ENCODE measurements at places on chromosomes 7 and 10. TPM values are rescaled to one million over a fixed set of nuclear protein-coding genes. Genes with fewer than 3 reads are reported as not detected.
A peak's percentile ranks its signal among the peaks of the same experiment; 100 is the strongest.

DNA sequence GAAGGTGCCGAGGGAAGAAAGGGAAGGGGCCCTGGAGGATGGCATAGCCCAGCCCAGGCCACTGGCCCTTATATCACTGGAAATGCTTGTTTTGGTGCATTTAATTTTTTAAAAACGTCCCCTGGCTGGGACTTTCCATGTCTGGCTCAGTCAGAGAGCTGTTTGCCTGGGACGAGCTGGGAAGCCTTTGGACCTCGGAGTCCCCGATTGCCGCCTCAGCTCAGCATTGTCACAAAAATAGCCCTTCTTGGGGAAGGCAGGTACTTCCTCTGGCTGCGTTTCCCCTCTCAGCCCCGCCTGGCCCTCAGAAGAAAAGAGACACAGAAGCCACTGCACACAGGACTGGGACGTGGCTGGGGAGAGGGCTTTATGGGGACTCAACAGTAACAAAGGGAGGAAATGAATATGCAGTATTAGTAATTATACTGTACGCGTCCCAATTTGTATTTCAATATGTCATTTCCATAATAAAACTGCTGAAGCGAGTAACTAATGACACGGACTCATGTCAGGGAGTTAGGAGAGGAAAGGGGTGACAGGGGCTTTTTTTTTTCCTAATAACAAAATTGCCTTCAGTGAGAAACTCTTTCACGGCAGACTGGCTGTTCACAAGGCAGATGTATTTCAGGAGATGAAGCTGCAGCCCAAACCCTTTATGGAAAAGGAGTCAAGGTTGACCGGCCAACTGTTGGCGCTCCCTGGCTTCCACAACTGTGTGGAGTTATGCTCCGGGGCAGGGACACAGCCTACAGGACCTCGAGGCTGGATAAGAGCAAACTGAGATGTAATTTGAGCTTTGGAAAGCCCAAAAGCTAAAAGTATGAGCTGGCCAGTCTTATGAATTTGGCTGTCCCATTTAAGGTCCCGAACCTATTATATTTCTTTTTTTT is 31.0 kb upstream of the MXI1 start:
- DNase-seq: no peak

DNA sequence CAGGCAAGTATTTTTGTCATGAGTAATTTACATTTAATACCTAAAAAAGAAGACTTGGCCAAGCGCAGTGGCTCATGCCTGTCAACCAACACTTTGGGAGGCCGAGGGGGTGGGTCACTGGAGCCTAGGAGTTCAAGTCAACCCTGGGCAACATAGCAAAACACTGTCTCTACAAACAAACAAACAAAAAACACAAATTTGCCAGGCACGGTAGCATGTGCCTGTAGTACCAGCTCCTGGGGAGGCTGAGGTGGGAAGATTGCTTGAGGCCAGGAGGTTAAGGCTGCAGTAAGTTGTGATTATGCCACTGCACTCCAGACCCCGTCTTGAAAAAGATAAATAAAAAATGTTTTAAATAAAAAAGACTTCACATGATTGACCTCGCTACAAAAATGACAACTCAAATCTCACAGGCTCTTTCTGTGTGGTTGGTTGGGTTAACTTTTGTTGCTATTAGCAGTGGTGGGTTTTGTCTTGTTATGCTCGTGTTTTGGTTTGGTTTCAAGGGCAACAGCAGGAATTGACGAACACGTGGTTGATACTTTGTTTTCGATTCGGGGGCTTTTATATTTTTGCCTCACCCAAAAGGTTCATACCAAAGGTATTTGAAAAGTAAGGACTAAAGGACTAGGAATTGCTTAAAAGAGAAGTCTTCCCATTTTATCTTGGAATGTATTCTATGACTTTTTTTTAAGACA is 227.2 kb upstream of the MKLN1 start:
- no peak for DNase-seq

GRCh38 chr10:78604286-78604685 is 464.5 kb upstream of the ZMIZ1 start:
- DNase-seq: no peak

- DNase-seq: no peak
These were observed 114.8 kb upstream of the ARID5B start for GRCh38 chr10:61786728-61787127.

DNA sequence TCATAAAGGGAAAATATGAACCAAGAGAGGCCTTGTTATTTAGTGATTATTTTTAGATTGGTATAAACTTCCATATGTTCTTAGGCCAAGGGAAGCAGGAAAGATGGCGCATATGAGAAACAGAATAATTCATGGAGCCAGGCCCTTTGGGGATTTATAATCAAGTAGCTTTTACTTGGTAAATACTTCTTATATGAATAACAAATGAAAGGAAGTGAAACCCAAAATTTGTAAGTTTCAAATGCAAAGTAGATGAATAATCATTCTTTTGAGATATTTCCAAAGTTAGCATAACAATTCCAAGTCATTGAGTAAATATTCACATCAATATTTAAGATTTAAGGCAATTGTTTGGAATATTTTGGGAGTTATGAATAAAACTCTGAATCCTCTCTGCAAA is 13.9 kb upstream of the OPTN start:
- DNase-seq: no peak

- DNase-seq: no peak
These were observed 167.2 kb downstream of the EBF3 start for GRCh38 chr10:129796710-129797420.

DNA sequence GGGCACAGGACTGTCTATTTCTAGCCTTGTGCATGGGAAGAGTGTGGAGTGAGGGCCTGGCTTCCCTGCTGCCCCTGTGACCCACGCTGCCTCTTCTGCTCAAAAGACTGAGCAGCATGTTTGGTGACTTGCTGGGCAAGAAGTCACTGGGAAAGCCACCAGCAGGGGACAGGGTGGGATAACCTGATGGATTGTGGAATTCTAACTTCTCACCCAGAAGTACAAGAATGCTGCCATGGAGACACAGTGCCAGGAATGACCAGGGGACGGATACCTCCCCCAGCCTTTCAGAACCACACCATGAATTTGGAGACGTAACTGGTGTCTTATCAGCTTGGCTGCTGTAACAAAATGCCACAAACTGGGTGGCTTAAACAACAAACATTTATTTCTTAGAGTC is 28.4 kb downstream of the GALNTL5 start:
- DNase-seq: no peak

DNA sequence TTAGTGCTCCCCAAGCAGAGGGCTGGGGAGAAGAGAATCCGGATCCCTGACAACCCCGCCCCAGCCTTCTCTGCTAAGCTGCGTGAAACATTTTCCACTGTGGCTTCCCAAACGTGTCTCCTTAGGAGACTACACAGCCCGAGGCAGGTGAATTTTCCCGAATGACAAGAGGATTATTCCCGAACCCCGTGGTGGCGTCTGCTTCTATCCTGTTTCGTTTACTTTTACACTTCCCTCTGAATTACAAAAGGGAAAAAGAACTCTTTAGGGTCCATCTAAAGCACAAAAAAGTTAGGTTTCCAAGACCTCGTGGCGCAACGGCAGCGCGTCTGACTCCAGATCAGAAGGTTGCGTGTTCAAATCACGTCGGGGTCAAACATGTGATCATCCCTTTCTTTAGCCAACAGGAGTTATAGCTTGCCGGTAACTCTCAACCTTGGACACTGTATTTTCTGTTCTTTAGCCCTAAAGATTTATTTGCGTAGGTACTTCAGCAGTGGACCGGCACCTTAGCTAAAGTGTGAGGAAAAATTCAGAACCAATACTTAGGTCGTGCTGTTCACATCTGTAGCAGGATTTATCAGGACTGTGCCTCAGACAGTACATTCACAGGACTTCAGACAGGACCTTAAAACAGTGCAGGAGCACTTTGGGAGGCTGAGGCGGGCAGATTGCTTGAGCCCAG is 3.2 kb upstream of the ZNF789 start:
- no peak for DNase-seq

DNA sequence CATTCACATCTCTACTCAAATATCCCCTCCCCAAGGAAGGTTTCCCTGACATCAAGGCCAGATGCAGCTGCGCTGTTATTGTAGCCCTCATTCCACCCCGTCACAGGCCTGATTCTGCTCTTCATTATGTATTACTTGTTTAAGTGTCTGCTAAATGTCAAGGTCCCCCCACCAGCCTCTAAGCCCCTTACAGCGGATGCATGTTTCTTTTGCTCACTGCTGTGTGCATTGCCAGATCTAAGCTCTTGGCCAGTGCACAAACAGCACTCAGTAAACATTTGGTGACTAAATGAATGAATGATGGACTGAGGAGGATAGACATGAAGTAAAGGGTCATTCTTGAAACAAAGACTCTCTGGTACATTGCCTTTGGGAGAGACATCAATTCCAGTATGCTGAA is 90.6 kb downstream of the NEBL start:
- DNase-seq: no peak

GRCh38 chr7:75662579-75663301 is 76.0 kb downstream of the HIP1 start:
- DNase-seq: peak; percentile 91

GRCh38 chr10:96380821-96381220 is 22.0 kb upstream of the OPALIN start:
- DNase-seq: no peak

- no peak for DNase-seq
These were observed 64.2 kb downstream of the MYOF start for GRCh38 chr10:93417921-93418320.

DNA sequence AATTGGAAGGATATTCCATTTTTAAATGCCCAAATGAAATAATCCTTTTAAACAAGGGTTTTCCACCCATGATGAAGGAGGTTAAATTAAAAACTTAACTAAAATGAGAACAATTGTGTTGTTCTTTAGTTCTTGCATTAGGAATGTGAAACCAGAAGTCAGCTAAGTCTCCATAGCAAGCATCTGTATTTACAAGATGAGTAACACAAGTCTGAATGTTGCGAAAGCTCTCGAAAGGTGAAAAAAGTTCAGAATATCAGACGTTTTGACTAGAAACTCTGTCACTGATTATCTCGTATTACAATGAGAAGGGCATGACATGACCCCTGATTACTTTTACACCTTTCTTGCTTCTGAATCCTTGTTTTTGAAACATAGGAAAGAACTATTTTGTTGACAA is 149.6 kb downstream of the BICC1 start:
- no peak for DNase-seq

DNA sequence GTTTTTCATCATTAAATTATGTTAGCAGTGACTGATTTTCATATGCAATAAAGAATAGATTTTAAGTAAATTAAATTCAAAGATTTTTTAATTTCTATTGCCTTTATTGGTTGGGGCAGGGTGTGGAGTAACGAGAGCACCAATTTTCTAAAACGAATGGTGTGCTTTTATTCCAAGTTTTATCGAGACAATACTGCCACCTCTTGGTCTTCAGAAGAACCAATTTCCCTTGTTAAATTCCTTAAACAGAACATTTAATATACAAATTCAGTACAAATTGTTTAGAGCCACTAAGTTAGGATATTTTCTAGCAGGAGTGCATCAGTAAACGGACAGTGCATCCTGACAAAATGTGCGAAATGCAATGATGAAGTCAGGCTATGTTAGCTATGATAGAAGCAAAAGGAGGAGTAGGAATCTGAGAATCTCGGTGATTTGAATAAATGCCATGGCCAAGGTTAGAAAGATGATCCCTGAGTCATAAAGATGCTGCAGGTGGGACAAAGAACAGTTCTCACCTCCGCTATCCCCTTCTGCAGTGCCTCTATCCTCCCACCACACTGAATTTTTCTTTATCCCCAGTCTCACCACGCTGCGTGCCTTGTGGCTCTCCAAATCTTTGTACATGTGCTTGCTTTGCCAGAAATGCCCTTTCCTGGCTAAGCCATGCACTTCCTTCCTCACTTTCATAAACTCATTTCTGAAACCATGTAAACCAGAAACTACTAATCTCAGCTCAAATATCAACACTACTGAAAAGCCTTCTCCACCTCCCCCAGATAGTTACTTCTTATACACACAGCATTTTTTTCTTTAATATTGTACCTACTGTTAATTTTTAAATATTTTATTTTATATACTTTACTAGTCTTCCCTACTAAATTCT is 31.9 kb upstream of the AGBL3 start:
- DNase-seq: peak; percentile 50

DNA sequence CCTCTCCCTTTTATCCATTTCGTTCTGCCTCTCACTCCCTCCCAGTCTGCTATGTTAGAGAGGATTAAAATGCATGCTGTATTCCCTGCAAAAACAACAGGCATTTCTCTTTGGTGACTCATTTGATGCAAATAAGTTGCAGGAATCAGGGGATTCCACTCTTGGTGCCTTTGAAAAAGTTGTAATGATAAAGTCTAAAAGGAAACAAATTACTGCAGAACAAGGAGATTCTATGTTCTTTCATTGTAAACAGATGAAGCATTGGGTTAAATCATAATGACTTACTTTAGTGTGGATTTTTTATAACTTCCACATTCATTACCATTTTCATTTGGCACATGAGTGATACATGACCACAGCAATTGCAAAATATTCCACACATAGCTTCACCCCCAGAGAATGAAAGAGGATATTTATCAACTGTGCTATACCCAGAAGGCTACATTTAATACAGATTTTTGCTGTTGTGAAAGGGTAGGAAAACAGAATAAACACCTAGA is 33.4 kb upstream of the ABLIM1 start:
- no peak for DNase-seq

GRCh38 chr10:130930821-130931220 is 380.7 kb downstream of the TCERG1L start:
- no peak for DNase-seq

DNA sequence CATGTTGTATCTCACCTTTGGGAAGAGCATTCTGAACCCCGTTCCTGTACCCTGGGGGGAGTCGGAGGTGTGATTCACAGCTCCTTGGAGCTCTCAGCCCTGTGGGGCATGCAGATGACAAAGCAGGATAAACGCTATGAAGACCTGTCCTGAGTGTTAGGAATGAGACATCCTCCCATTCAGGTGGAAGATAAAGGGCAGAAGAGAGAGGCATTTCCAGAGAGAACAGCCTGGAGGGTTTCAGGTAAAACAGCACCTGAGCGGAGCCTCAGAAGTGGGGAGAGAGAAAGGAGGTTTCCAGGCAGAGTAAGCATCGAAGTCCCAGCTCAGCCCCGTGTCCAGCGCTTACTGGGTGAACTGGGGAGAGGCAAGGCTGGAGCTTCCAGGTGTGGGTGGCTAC is 288.9 kb downstream of the KLF6 start:
- no peak for DNase-seq

GRCh38 chr7:101300465-101301376 is 20.9 kb downstream of the IFT22 start:
- no peak for DNase-seq

DNA sequence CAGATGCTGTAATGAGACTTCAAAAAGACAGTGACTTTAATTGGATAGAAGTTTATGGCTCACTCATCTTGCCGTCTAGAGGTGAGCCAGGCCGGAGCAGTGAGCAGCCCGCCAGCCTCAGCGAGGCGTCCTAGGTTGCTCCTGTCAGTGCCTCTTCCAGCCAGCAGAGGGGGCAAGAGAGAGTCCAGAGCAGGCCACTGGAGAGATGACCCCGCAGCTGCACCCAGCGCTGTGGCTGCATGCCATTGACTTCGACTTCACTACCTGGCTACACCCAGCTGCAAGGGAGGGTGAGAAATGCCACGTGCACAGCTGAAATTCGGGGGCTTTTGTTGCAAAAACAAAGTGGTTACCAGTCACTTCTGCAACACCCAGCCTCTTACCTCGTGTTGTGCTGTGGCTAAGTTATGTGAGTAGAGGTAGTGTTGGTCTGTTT is 26.5 kb downstream of the NUB1 start:
- peak; percentile 78 for DNase-seq

The ITPRID1 gene
- not detected for total RNA-seq

The CPA4 gene
- total RNA-seq: not detected

The NAT16 gene
- total RNA-seq: not detected

The LRRC4 gene
- not detected for total RNA-seq

The FGFBP3 gene
- 2.7 TPM for total RNA-seq

The MUC3A gene
- total RNA-seq: not detected

The ABCB1 gene
- not detected for total RNA-seq

The OR9A2 gene
- total RNA-seq: 0.37 TPM

The SNX13 gene
- 38.4 TPM for total RNA-seq

The CDHR1 gene
- total RNA-seq: not detected

The SMKR1 gene
- total RNA-seq: not detected
